GM19239 (cell line): ENCODE measurements at places on chromosomes 3 and 15.

DNA sequence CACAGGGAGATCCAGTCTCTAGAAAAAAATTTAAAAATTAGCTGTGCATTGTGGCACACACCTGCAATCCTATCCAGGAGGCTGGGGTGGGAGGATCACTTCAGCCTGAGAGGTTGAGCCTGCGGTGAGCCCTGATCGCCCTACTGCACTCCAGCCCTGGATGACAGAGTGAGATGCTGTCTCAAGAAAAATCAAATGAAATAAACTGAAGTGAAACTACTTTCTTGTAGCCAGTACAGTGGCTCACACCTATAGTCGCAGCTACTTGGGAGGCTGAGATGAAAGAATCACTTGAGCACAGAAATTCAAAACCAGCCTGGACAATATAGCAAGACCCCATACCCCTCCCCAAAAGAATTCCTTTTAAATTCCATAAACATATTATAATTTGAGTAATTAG, 35.4 kb downstream of the SMARCC1 start:
- no peak for DNase-seq

DNA sequence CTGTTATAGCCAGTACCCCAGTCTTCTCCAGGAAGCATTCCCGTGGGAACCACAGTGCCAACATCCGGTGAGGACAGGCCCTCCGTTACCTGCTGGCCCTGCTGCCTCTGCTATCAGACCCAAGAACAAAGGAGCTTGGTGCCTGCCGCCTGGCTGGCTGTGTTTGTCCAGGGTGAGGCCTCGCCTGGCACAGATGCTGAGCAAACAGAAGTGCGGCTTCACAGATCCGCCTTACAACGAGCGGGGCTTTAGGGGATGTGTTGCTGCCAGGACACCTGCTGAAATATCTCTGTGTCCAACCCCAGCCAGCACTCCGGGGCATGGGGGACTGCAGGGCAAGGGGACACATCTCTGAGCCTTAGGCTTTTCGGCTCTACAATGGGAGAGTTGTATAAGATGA, 2.2 kb upstream of the EPHB3 start:
- DNase-seq: no peak

DNA sequence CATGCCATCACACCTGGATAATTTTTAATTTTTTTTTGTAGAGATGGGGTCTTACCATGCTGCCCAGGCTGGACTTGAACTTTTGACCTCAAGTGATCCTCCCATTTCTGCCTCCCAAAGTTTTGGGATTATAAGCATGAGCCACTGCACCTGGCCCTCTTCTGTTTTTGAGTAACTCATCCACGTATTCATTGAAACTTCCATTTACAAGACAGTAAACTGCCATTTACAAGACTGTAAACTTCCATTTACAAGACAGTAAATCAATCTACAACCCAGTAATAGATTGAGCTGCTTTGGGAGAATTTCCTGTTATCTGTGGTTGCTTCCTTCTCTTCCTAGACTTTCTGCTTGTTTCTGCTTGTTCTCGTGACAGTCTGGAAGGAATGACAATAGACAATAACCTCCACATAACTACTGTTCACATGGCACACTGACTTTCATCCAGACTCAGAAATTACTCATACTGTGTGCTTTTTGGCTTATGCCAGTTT, 114.7 kb upstream of the CCNL1 start:
- DNase-seq: no peak

GRCh38 chr3:146974001-146974400, 368.9 kb upstream of the PLSCR5 start:
- DNase-seq: no peak

- no peak for DNase-seq
These were observed 14.0 kb downstream of the PLXNA1 start for GRCh38 chr3:126996905-126997304.

- no peak for DNase-seq
These were observed 1.2 kb downstream of the MLF1 start for GRCh38 chr3:158571969-158572765.

DNA sequence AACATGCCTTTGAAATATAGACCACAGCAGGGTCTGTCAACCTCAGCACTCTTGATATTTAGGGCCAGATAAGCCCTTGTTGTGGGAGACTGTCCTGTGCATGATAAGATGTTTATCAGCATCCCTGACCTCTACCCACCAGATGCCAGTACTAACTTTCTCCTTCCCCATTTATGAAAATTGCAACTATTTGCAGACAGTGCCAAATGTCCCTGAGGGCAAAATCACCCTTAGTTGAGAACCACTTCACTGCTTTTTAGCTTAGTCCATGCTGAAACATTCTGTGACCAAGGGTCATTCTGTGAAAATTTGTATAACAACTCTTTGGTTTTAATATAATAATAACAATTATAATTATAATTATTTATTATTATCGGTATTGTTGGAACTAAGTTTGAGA, 1032.4 kb downstream of the MCTP2 start:
- no peak for DNase-seq

DNA sequence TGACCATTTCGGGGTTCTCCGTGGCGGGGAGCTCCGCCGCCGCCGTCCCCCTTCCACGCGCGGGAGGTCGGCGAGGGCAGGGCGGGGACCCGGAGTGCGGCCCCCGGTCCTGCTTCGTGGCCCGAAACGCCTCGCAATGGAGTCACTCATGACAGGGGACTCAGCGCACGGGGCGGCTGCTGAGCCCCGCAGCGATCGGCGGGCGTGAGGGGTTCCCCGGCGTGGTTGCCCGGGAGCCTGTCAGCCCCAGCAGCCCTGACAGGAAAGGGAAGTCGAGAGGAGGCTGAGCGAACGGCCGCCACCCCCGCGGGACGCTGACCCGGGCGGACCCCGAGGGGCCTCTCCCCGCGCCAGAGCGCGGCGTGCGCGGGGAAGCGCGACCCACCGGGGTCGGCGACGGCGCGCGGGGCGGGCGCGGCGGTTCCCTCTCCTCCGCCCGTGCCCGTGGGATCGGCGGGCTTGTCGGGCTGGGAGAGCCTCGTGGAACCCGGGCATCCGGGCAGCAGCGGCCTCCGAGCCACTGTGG, 564 bp upstream of the PIGZ start:
- peak; percentile 79 for DNase-seq

DNA sequence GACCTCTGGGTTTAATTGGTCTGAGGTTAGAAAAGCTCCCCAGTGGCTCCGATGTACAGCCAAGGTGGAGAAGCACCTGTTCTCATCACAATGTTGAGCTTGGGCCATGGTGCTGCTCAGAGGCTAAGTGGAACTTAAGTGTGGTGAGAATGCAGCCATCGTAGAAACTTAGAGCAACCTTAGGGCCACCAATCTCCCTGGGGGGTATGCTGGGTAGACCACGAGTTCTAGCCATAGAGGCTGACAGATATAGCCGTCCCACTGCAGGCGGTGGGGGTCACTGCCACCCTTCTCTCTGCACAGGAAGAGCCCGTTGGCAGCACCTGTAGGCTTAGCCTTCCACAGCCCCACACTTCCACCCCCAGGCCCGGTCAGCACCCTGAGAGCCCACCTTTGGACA, 38.0 kb downstream of the MGLL start:
- no peak for DNase-seq

DNA sequence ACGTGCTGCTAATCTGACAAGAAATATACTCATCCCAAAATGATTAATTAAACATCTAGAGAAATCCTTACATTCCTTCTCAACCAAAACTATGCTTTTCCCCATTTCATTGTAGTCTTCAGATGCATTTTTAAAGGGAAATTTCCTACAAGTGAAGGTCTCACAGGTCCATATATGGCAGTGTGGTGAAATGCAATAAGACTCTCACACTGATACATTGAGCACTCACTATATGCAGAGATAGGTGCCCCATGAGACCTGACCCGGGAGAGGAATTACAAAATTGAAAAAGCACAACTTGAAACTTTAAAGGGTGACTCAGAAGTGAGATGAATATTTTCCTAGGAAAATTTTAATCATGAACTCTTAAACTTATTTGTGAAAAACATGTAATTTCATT, 629.2 kb upstream of the NAALADL2 start:
- DNase-seq: no peak

- no peak for DNase-seq
These were observed 1064.3 kb upstream of the EPHA6 start for GRCh38 chr3:95750097-95750496.

- DNase-seq: no peak
These were observed 45.8 kb upstream of the FBXL22 start for GRCh38 chr15:63551400-63551799.

- no peak for DNase-seq
These were observed 89.6 kb downstream of the GAP43 start for GRCh38 chr3:115712871-115713270.

DNA sequence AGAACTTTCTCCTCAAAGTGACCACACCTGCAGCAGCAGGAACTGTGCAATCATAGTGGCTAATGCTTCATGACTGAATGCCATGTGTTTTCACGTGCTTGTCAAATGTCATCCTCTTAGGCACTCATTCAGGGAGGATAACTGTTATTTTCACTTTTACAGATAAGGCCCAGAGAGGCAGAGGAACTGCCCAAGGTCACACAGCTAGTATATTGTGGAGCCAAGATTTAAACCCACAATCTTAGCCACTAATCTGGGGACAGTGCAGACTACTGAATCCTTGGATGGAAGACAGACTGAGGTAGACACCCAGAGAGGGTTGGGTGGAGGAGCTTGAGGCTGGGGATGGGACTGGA, 9.9 kb upstream of the CLK3 start:
- no peak for DNase-seq

DNA sequence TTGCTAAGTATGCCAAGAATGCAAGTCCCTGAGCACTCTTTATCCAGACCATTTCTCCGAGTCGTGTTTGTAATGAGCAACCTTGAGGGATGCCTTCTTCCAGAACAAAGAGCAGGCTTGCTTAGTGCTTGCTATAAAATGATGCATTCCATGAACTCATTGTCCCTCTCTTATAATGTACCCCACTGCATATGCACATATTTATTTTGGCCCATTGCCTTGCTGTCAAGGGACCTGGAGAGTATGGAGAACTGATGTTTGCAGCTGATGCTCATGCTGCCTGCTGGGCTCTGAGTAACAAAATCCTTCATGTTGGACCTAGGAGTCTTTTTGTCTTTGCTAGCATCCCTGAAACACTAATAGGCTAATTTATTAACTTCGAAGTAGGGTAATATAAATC, 97.8 kb upstream of the AADACL2 start:
- DNase-seq: no peak

DNA sequence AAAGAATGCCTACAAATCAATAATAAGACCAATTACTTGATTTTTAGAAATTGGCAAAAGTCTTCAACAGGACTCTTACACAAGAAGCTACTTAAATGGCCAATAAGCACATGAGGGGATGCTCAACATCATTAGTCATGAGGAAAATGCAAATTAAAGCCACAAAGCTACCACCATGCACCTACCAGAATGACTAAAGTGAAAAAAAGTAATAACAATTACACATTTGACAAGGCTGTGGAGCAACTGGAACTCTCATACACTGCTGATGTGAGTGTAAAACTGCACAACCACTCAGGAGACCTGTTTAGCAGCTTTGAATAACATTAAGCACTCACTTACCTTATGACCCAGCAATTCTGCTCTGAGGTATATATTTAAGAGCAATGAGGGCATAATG, 68.4 kb downstream of the PPCDC start:
- no peak for DNase-seq

DNA sequence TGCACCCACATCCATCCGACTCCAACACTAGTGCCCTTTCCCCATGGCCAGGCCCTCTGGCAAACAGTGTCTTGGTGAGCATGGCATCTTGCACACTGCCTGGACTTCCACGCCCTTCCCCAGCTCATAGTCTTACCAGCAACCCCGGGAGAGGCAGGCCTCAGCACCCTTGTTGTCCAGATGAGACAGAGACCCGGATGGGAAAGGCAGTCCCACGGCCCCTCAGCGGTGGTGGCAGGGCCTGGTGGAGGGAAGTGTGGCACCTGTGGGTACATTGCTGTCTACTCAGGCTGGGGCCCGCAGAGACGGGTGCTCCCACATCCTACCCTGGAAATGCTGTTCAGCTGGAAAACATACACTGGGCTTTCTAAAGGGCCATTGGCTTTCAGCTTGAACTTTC, 28.4 kb downstream of the HDAC11 start:
- no peak for DNase-seq

DNA sequence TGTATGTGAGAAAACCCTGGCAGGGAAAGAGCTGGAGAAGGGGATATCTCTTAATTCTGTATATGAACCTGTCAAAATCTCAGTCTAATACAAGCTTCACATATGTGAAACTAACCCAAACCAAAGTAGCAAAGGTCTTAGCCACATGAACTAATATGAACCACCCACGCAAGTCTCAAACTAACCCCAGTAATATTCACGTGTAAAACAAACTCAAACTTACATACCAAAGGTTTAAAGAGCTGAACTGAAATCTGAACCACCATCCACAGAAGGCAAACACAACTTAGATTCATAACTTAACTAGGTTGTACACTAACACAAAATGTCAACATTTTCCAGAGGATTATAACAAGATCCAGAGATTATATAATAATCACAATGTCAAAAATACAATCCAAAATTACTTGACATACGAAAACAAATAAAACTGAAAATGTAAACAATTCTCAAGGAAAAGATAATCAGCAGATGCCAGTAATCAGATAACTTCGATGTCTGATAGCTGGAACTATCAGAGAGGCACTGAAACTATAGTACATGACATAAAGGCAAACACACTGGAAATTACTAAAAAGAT, 64.1 kb downstream of the VPS13C start:
- DNase-seq: no peak

- no peak for DNase-seq
These were observed 23.2 kb downstream of the SPTBN5 start for GRCh38 chr15:41870689-41871081.

- peak; percentile 28 for DNase-seq
These were observed 45.7 kb upstream of the DUT start for GRCh38 chr15:48285329-48286214.

- DNase-seq: no peak
These were observed 55.0 kb upstream of the FOXB1 start for GRCh38 chr15:59948924-59949613.

DNA sequence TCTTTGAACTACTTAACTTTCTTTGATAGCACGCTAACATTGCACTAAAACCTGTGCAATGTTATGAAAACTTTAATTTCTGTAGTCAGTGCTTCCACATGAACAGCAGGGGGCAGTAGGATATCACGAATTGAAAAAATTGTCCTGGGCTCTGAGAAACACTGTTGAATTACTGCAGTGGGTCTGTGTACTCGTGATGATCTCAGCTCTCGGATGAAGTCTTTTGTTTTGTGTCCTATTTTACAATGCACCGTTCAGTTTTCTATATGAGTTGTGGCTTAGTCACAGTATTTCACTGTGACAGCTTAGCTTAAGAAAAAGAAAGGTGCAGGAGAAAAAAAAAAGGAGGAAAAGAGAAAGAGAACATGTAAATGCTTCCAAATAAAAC, 141.3 kb upstream of the CCDC54 start:
- DNase-seq: peak; percentile 13

DNA sequence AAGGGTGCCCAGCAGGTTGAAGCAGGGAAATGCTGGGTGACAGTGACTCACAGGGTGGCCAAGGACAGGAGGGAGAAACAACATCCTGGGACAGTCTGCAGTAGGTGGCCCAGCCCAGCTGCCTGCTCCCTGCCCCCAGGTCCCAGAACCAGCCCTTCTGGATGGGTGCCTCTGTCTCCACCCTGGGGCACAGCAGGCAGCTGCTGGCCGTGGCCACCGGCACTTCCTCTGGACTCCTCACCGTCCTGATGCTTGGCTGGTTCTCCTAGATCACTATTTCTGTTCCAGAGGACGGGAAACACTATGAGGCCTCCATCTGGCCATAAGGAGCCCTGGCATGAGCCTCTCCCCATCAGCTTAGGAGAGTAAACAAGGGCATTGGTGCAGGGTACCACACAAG, 258.9 kb downstream of the XXYLT1 start:
- no peak for DNase-seq

- DNase-seq: no peak
These were observed 386.3 kb downstream of the EPHB1 start for GRCh38 chr3:135181408-135181807.
